Head of caudate nucleus (tissue), 42 donors: ENCODE measurements at places on chromosomes 6 and 20.

DNA sequence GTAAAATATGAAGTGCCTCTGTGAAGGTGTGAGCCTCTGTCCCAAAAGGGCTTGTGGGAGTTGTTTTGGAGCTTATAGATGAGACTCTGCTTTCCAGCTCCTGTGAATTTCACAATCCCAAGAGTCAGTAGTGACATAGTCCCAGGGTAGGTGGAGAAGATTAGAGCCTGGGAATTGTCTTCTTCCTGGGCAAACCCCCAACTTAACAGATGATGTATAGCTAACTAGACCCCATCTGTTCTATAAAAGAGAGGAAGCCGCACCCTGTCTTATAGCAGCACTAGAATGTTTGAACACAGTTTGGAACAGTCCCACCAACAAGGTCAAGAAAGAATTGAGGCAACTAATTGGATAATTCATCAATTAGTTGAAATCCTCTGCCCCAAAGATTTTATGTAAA, 294.7 kb downstream of the ZNF217 start:
- no peak for DNase-seq

DNA sequence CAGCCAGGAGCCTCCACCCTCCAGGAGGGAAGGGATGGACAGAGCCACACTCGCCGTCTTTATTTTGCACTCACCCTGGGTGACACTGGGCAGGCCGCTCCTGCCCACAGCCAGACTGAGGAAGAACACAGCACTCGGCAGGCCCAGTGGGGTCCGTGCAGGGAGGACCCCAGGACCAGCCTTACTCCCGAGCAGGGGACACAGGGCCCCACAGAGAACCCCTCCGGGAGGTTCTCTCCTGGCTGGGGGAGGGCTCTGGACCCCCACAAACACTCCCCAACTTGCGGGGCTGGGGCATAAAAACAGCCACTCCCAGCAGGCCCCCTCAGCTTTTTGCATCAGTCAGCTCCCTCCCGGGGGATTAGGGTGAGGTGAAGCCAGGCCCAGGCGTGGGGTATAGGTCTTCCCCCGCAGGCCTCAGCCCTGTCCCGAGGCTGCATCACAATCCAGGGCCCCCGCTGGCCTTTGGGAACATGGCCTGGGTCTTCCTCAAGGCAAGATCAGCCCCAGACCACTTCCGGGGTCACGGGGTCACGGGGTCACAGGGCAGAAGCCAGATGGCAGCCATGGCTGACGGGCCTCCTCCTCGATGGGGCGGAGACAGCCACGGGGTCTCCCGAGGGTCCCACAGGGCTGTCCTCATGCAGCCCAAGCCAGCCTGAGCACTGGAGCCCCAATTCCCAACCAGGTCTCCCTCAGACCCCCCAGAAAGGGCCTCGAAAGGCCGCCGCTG, 3.2 kb downstream of the TNFRSF6B start:
- DNase-seq: no peak

DNA sequence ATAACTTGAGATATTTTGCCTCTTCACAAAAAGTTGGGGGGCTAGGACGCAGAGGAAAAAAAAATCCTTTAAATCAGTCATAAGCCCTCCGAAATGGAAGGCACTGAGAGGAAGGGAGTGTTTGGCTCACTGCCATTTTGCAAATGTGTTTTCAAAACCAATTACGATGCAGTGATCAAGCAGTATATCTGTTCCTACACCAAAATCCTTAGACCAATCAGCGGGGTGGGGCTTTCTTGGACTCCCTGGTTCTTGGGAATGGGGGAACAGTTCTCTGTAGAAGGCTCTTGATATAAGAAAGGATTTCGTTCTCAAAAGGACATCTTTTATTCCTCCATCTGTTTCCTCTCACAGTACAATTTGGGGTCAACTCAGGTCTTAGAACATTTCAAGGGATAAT, 478.6 kb upstream of the JARID2 start:
- no peak for DNase-seq

- no peak for DNase-seq
These were observed 137.6 kb downstream of the CLIC5 start for GRCh38 chr6:45877970-45878590.

GRCh38 chr6:148971031-148971927, 224.4 kb downstream of the UST start:
- no peak for DNase-seq

DNA sequence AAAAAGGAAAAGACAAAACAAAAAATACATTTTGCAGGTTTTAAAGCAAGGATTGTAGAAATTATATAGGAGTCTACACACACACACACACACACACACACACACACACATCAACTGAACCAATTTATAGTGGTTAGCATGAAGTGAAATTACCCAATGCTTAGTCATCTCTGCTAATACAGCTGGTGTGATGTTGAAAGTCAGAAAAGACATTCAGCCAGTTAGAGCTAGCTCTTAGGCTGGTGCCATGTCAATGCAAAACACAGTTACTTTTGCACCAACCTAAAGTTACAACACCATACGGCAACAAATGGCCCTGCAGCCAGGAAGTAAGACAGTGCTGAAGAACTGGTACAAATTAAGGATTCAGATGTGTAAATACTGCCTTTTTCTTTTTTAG, 15.2 kb downstream of the FAM210B start:
- no peak for DNase-seq

DNA sequence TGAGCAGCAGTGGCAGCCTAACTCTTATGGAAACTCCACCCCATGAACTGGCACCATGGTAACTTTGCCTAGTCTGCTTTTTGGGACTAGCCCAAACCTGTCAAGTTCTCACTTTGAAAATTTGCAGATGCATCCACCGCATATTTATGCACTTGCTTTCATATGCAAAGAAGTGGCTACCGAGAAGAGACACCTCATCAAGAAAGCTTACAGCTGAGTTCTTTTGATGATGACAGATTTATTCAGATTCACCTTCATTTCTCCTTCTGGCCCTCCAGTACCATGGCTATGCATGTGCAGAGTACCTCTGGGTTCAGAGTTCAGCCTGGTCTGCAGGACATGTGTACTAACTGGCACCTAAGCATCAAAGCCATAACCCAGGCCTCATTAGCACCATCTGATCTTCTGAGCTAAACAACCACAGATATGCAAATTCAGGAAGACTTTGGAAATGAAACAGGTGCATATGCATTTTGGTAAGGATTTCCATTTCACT, 154.3 kb upstream of the TENT5A start:
- no peak for DNase-seq

DNA sequence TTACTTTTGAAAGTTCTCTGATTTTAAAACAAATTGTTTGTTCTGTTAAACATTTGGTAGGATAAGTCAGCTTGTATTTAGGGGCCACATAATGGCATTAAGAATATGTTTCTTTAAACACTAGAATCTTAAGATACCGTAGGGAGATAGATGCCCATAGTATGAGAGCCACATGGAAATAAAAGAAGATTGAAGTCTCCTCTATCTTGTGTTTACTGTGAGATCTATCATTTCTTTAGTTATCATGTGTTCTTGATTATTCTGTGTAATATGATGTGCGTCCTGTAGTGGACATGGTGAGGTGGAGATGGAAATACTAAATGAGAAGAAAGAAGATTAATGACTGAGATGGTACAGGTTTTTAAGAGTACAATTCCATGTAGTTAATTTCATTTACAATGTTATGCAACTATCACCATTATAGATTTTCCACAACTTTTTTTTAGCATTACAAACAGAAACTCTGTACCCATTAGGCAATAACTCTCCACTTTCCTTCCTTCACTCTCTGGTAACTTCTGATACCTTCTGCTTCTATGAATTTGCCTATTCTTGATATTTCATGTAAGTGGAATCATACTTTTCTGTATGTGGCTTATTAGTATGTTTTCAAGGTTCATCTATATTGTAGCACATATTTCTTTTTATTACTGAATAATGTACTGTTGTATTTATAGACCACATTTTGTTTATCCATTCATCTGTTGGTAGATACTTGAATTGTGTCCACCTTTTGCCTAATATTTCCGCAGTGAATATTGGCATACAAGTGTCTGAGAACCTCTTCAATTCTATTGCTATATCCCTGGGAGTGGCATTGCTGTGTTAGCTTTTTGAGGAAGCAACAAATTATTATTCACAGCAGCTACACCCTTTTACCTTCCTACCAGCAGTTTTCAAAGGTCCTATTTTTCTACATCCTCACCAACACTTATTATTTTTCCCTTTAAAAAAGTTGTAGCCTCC, 11.5 kb downstream of the RNF146 start:
- DNase-seq: no peak

GRCh38 chr6:144123421-144123820, 26.9 kb upstream of the STX11 start:
- DNase-seq: no peak

DNA sequence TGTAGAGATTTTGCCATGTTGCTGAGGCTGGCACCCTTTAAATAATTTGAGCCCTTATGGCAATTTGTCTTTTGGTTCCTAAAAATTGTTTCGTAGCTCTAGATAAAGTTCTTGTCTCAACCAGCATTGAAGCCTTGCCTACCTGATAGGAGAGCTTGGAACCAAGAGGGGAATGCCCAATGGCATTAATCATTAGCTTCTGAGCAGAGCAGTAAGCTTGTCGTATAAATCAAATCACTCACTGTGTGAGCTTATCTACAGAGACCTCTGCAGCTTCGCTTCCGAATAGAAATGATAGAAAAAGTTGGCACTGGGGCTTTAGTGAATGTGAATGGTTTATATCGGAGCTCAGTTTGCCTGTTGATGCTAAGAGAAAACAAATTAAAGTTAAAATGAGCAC, 10.7 kb downstream of the ANKRD6 start:
- DNase-seq: no peak

GRCh38 chr20:58071991-58072390, 156.5 kb downstream of the ANKRD60 start:
- no peak for DNase-seq

DNA sequence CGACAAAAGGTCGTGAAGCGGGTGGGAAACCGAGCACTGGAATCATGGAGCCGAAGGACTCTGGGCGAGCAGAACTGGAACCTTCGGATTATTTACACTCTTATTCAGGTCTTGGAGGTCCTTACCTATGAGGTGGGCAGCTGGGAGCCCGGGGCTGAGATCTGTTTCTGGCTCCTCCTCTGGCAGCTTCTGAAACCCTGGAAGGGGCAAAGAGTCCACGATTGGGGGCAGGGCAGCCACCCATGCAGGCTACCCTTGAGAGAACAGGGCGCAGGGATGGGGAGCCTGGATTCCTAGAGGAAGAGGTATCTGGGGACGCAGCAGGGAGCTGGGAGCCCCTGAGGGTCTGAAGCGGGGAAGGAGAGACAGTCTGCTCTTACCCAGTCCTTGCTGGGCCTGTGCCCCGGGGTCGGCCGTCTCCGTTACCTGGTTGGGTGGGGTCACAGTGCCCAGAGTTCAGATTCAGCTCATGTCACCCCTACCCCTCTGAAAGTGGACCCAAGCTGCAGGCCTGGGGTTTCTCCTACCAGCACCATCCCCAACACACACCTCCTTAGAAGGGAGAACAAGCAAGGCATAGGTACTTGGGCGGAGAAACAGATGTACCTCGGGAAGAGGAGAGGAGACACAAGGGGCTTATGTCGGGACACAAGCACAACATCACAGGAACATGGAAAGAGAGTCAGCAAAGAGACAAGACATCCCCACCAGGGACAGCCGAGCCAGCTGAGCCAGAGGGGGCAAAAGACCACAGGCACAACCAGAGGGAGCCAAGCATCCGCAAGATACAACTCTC, 592 bp downstream of the LTB start:
- DNase-seq: no peak

GRCh38 chr20:53847139-53847836, 223.1 kb downstream of the BCAS1 start:
- no peak for DNase-seq

- DNase-seq: no peak
These were observed 193.6 kb upstream of the CST7 start for GRCh38 chr20:24755411-24755922.

- no peak for DNase-seq
These were observed 97.2 kb downstream of the DACT2 start for GRCh38 chr6:168222115-168223043.

- no peak for DNase-seq
These were observed 127.8 kb upstream of the EEF1E1 start for GRCh38 chr6:8229915-8230756.

GRCh38 chr6:53295176-53295575, 53.6 kb downstream of the ELOVL5 start:
- DNase-seq: no peak

DNA sequence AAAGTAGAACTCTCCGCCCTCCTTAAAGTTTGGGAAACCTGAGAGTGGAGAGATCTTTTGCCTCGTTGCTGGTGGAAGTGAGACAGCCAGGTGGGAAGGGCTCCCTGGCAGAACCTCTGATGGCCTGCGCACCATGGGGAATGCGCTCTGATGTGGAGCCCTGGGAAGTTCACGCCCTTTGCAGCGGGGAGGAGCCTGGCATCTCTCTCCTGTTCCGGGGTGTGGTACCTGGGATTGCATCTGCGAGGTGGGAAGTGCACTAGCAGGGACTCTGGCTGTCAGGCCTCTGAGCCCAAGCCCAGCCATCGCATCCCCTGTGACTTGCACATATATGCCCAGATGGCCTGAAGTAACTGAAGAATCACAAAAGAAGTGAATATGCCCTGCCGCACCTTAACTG, 159.8 kb downstream of the AKAP7 start:
- no peak for DNase-seq

DNA sequence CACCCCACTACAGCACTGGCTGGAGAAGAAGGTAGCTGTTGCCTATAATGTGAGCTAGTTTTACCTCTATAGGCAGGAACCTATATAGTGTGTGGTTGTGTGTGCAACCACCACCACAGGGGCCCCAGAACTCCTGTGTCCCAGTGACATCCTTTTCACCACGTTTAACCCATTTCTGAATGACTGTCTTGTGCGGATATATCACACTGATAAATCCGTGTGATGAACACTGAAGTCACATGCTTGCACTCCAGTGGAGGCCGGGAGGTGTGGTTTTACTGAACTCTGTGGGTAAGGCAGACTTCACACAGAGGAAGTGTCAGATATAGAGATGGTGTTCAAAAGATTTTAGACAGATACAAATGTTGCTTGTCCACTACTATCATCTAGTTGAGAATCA, 32.5 kb downstream of the SDHAF4 start:
- DNase-seq: no peak

- no peak for DNase-seq
These were observed 317.6 kb downstream of the CLIC5 start for GRCh38 chr6:45698046-45698445.

DNA sequence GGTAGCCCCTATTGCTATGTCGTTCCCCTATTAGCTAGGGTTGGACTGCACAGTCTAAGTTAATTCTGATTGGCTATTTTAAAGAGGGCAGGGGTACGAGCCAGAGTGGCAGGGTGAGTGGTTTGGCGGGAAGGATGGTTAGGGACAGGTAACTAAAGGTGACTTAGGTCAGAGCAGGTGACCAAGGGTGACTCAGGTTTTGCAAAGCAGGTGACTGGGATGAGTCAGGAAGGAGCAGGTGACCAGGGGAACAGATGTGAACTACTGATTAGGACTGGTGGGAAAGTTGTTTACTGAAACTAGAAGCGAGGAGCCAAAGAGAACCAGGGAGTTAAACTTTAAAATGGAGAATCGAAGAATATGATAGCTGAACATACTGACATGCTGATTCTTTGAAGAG, 295.2 kb downstream of the GJA1 start:
- no peak for DNase-seq
